ENCODE measurements at places on chromosomes 5 and 9.

GRCh38 chr5:95923918-95924544 lies 37.6 kb downstream of the ELL2 start:
- H3K27ac ChIP-seq = no peak overlapping the region
- H3K36me3 ChIP-seq = no peaks in the 10 kb centered on the region
- no peaks in the 10 kb centered on the region for H3K27me3 ChIP-seq
- H3K4me3 ChIP-seq = no peak overlapping the region
- DNase-seq = no peak
- no peaks in the 10 kb centered on the region for H3K4me1 ChIP-seq

DNA sequence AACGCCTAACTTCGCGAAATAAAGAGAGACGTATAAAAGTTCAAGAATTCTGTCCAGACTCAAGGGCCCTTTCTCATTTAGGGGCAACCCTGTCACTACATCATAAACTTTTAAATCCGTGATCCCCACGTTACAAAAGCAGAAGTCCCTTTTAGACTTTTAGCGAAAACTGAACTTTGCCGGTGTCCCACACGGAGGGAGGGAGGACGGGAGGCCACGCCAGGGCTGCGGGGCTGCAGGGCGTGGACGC lies 515 bp upstream of the F2R start:
- H3K27me3 ChIP-seq = peaks cover 2% of the 10 kb centered on the region
- no peaks in the 10 kb centered on the region for H3K36me3 ChIP-seq
- H3K4me1 ChIP-seq = peaks cover 2% of the 10 kb centered on the region
- no peak for DNase-seq

- no peak for DNase-seq
- H3K4me1 ChIP-seq = peaks cover 2% of the 10 kb centered on the region
- H3K27ac ChIP-seq = no peak overlapping the region
- H3K27me3 ChIP-seq = no peaks in the 10 kb centered on the region
- no peak overlapping the region for H3K4me3 ChIP-seq
Observed at GRCh38 chr5:16787278-16787677, 148.8 kb downstream of the MYO10 start.

DNA sequence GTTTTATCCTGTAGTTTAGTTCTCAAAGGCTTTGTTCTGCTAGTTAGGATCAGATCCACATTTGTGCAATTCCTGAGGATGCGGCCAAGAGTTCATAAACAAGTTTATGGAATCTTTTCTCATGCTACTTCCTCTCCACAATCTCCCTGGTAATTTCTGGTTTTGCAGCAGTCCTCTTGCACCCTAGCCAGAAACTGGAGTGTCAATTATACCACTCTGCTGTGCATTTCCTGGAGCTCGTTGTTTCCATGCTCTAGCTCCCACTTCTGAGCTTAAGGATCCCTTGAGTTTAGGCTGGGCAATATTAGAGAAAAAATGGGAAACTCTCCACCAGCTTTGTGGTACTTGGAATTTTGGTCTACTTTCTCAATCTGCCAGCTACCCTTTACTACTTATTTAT lies 474.7 kb downstream of the DIRAS2 start:
- no peaks in the 10 kb centered on the region for H3K4me1 ChIP-seq
- no peaks in the 10 kb centered on the region for H3K36me3 ChIP-seq
- H3K27me3 ChIP-seq = no peaks in the 10 kb centered on the region
- H3K27ac ChIP-seq = no peak overlapping the region
- no peak for DNase-seq
- no peak overlapping the region for H3K4me3 ChIP-seq

DNA sequence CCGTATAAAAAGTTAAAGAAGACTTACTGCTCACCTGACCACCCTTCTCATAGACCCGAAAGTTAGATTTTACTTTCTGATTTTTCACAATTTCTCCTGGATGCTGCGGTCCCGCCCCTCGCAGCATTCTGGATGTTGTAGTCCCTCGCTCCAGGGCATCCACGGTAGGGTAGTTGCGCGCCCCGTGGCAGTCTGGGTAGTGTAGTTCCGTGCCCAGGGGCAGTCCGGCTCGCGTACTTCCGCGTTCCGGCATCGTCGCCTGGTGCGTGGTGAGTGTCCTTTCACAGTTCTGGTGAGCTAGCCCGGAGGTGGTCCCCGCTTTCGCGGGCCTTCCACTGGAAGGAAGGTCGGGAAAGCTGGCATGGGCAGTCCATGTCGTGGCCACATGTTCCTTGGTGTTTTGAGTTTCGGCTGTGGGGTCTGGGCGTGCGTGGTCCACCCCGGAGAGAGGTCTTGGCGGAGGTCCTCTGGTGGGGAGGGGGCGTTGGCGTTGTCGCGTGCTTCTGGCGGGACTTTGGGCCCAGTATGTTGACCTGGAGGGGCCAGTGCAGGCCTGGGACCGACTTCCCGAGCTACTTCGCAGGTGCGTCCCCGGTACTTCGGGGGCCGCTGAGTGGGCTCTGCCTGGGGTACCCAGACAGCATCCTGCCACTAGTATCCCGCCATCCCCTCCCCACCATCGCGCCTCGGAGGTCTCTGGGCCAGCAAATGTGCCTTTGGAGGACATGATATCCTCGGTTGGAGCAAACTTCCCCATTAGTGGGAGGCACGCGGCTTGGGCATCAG lies at the start of gene ZNF169:
ZNF169 (plus strand) TSS at position 222 of the 786 bp plus-strand sequence. CDS start 19,515 bp downstream, outside the sequence.
- H3K27ac ChIP-seq = no peak within 1 kb of the TSS
- DNase-seq = peak; percentile 96
- H3K27me3 ChIP-seq = no peaks in the 10 kb centered on the region
- H3K4me1 ChIP-seq = no peaks in the 10 kb centered on the region

- H3K27ac ChIP-seq = no peak overlapping the region
- H3K4me1 ChIP-seq = no peaks in the 10 kb centered on the region
- no peak overlapping the region for H3K4me3 ChIP-seq
- H3K36me3 ChIP-seq = no peaks in the 10 kb centered on the region
Observed at GRCh38 chr5:143767162-143767561, 44.8 kb upstream of the HMHB1 start.

- DNase-seq = no peak
- no peak overlapping the region for H3K4me3 ChIP-seq
- no peak overlapping the region for H3K27ac ChIP-seq
- no peaks in the 10 kb centered on the region for H3K36me3 ChIP-seq
- peaks cover 6% of the 10 kb centered on the region for H3K4me1 ChIP-seq
Observed at GRCh38 chr5:170306381-170306831, 8.8 kb upstream of the LCP2 start.

DNA sequence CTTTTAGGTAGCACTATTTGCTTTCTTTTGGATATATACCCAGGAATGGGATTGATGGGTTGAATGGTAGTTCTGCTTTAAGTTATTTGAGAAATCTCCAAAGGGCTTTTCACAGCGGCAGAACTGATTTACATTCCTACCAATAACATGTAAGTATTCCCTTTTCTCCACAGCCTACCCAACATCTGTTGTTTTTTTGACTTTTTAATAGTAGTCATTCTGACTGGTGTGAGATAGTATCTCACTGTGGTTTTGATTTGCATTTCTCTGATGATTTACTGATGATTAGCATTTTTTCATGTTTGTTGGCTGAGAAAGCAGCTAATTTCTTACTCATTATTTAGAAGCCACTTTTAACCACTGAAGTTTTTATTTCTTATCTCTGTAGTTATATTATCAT lies 221.1 kb upstream of the ACTBL2 start:
- no peaks in the 10 kb centered on the region for H3K27me3 ChIP-seq
- no peaks in the 10 kb centered on the region for H3K4me1 ChIP-seq
- H3K4me3 ChIP-seq = no peak overlapping the region
- no peak for DNase-seq
- no peak overlapping the region for H3K27ac ChIP-seq

GRCh38 chr9:127224883-127225739 lies 39.5 kb upstream of the GARNL3 start:
- no peaks in the 10 kb centered on the region for H3K36me3 ChIP-seq
- no peaks in the 10 kb centered on the region for H3K27me3 ChIP-seq
- peak; percentile 98 for DNase-seq
- H3K27ac ChIP-seq = no peak overlapping the region

DNA sequence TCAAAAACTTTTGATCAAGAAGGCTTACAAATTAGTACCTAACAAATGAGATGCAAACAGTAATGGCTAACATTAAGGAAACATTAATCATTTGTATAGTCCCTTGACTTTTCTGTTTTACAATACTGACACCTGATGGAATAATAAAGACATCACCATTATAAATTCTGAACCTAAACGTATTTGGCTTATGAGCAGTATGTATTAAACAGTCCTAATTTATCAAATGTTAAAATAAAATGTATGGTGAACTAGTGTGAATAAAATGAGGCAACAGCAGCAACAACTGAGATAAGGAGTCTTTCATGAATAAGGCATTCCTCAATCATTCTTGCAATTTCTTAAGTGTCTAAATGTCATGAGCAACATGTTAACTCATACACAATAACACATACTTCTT lies 6.0 kb downstream of the PUM3 start:
- peak overlapping the region; percentile 44 for H3K4me3 ChIP-seq
- H3K27ac ChIP-seq = peak overlapping the region; percentile 77
- no peaks in the 10 kb centered on the region for H3K4me1 ChIP-seq
- peak; percentile 34 for DNase-seq
- no peaks in the 10 kb centered on the region for H3K27me3 ChIP-seq
- H3K36me3 ChIP-seq = peaks cover 6% of the 10 kb centered on the region

GRCh38 chr5:145130996-145131395 lies 704.1 kb downstream of the PRELID2 start:
- no peak overlapping the region for H3K27ac ChIP-seq
- H3K36me3 ChIP-seq = no peaks in the 10 kb centered on the region
- H3K27me3 ChIP-seq = no peaks in the 10 kb centered on the region
- no peaks in the 10 kb centered on the region for H3K4me1 ChIP-seq

- no peak for DNase-seq
- no peak overlapping the region for H3K4me3 ChIP-seq
- no peaks in the 10 kb centered on the region for H3K4me1 ChIP-seq
- no peaks in the 10 kb centered on the region for H3K36me3 ChIP-seq
Observed at GRCh38 chr5:160649304-160649703, 202.7 kb downstream of the ATP10B start.

DNA sequence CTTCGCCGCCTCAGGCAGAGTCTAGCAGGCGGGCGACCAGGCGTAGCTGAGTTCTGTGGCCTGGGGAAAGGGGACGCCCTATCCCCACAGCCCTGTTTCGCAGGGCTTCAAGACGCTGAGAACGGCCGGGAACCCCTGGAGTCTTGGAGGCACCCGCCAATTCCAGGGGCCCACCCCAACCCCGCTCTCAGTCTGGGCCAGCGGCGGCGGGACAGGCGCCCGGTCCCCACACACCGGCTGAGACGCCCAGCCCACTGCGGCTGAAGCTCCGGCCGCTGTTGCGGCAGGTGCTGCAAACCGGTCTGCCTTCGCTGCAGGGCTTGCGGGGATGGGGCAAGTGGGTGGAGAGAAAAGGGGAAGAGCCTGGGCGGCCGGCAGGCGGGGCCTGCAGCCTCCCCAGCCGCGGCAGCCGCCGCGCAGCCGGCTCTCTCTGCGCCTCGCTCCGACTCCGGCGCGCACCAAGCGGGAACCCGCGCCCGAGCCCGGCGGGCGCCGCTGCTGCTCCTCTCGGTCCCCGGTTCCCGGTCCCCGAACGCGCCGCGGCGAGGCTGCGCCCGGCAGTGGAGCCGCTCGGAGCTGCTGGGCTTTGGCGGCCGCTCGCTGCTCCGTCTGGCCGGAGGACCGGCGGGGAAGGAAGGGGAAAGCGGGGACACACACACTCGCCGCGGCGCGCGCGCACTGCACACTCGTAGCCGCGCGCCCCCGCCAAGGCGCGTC lies at the start of gene PIP5K1B:
PIP5K1B (plus strand) TSS at position 427 of the 717 bp plus-strand sequence. CDS start 117,375 bp downstream, outside the sequence.
- peaks cover 6% of the 10 kb centered on the region for H3K27me3 ChIP-seq
- peak within 1 kb of the TSS; percentile 69 for H3K27ac ChIP-seq
- DNase-seq = peak; percentile 88
- H3K4me1 ChIP-seq = no peaks in the 10 kb centered on the region
- H3K4me3 ChIP-seq = peak within 1 kb of the TSS; percentile 78

GRCh38 chr5:73135429-73136054 lies 15.2 kb downstream of the TMEM171 start:
- H3K27ac ChIP-seq = peak overlapping the region; percentile 5
- no peaks in the 10 kb centered on the region for H3K36me3 ChIP-seq
- H3K4me1 ChIP-seq = peaks cover 21% of the 10 kb centered on the region
- DNase-seq = no peak
- H3K27me3 ChIP-seq = no peaks in the 10 kb centered on the region

DNA sequence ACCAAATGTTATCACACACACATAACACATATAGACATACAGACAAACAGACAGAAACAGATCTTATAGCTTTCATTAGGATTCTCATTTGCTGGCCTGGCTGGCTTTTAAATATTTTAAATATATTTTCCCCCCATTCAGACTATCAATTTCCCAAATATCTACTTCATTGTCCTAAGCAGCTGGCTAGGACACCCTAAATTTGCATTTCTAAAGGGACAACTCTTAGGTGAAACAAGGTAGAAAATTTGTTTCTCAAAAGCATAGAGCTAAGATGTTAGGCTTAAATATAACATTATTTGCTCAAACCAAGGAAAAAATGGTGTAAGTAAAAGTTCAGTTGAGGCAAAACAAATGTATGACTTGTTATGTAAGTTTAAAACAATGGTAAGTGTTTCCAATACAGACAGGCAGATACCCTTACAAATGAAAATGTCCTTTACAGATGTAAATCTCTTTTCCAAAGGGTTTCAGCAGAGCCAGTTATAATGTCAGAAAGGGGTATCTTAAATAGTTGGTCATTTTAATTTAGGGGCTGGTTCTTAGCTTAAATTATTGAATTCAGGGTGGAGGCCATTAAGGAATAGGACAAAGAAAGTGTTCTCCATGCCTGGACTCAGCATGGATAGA lies 522.8 kb downstream of the DMRTA1 start:
- H3K27ac ChIP-seq = no peak overlapping the region
- DNase-seq = no peak
- no peaks in the 10 kb centered on the region for H3K27me3 ChIP-seq
- no peaks in the 10 kb centered on the region for H3K4me1 ChIP-seq
- no peak overlapping the region for H3K4me3 ChIP-seq
- no peaks in the 10 kb centered on the region for H3K36me3 ChIP-seq

- peak overlapping the region; percentile 49 for H3K4me3 ChIP-seq
- peaks cover 6% of the 10 kb centered on the region for H3K4me1 ChIP-seq
- H3K27me3 ChIP-seq = no peaks in the 10 kb centered on the region
- DNase-seq = no peak
- H3K36me3 ChIP-seq = no peaks in the 10 kb centered on the region
Observed at GRCh38 chr9:5949103-5949699, 58.5 kb downstream of the MLANA start.

GRCh38 chr5:134131165-134131564 lies 16.7 kb downstream of the TCF7 start:
- H3K27ac ChIP-seq = no peak overlapping the region
- H3K4me1 ChIP-seq = no peaks in the 10 kb centered on the region
- H3K36me3 ChIP-seq = no peaks in the 10 kb centered on the region
- H3K27me3 ChIP-seq = no peaks in the 10 kb centered on the region
- no peak for DNase-seq
- no peak overlapping the region for H3K4me3 ChIP-seq

GRCh38 chr5:95841914-95842812 lies 19.6 kb upstream of the GLRX start:
- H3K27me3 ChIP-seq = no peaks in the 10 kb centered on the region
- H3K4me3 ChIP-seq = no peak overlapping the region
- no peak overlapping the region for H3K27ac ChIP-seq
- no peaks in the 10 kb centered on the region for H3K36me3 ChIP-seq
- no peaks in the 10 kb centered on the region for H3K4me1 ChIP-seq
- DNase-seq = no peak

- no peak for DNase-seq
- H3K4me3 ChIP-seq = no peak overlapping the region
- peaks cover 3% of the 10 kb centered on the region for H3K4me1 ChIP-seq
- H3K27me3 ChIP-seq = no peaks in the 10 kb centered on the region
Observed at GRCh38 chr9:125146247-125146646, 2.9 kb upstream of the SCAI start.

GRCh38 chr5:31359839-31360238 lies 166.4 kb downstream of the CDH6 start:
- no peaks in the 10 kb centered on the region for H3K4me1 ChIP-seq
- no peak overlapping the region for H3K4me3 ChIP-seq
- no peaks in the 10 kb centered on the region for H3K36me3 ChIP-seq
- H3K27ac ChIP-seq = no peak overlapping the region
- DNase-seq = no peak

Data from kidney (tissue), 22 donors.